Activated CD4-positive, alpha-beta T cell treated with anti-CD3 and anti-CD28 coated beads, Interleukin-2, amount 10 ng/mL, durations not matched to agents 24 days and 14 days (primary cell): ENCODE measurements at places on chromosomes 4 and X.
A peak's percentile ranks its signal among the peaks of the same experiment; 100 is the strongest.

GRCh38 chrX:72208126-72208800 lies 26.7 kb downstream of the PIN4 start:
- DNase-seq, result no peak

DNA sequence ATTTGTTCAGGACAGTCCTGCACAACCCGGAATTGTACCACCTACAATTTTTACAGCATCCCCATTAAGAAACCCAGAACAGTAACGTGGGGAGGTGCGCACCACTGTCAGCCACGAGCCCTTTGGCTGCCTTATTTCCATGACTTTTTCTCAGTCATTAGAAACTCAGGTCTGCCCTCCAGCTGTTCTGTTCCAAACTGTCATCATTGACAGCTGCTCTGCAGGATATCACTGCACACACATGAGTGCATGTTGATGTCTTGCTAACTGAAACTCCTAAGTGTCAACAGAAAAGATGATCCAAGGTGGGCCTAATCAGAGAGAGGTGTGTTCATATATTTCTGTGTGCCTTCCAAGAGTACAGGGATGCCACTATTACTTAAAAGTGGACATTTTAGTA lies 123.4 kb downstream of the PARM1 start:
- DNase-seq, result no peak

GRCh38 chr4:38800961-38801450 lies 3.6 kb downstream of the TLR1 start:
- peak; percentile 40 for DNase-seq

- peak; percentile 67 for DNase-seq
These were observed 150.1 kb downstream of the HNRNPD start for GRCh38 chr4:82223715-82224114.

- no peak for DNase-seq
These were observed 295.9 kb downstream of the KCNIP4 start for GRCh38 chr4:21652508-21653231.

GRCh38 chr4:106478152-106478551 lies 109.6 kb upstream of the GIMD1 start:
- DNase-seq, result no peak
